ENCODE measurements at places on chromosomes 4 and X.

GRCh38 chr4:52840531-52841370 lies 21.4 kb upstream of the RASL11B start:
- DNase-seq = no peak

- DNase-seq = no peak
Measured at GRCh38 chr4:39893693-39894072, 84.0 kb downstream of the PDS5A start.

GRCh38 chrX:19613645-19614323 lies 98.5 kb upstream of the MAP3K15 start:
- DNase-seq = no peak

DNA sequence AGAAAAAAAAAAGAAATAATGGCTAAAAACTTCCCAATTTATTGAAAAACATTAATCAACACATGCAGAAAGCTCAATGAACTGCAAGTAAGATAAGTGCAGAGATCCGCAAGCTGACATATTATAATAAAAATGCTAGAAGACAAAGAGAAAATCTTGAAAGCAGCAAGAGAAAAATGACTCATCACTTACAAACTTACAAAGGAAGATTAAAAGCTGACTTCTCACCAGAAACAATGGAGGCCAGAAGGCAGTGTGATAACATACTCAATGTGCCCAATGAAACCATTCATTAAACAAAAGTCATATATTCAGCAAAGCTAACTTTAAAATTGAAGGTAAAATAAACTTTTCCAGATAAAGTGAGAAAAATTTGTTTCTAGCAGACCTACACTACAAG lies 7.3 kb upstream of the BRWD3 start:
- DNase-seq = no peak

DNA sequence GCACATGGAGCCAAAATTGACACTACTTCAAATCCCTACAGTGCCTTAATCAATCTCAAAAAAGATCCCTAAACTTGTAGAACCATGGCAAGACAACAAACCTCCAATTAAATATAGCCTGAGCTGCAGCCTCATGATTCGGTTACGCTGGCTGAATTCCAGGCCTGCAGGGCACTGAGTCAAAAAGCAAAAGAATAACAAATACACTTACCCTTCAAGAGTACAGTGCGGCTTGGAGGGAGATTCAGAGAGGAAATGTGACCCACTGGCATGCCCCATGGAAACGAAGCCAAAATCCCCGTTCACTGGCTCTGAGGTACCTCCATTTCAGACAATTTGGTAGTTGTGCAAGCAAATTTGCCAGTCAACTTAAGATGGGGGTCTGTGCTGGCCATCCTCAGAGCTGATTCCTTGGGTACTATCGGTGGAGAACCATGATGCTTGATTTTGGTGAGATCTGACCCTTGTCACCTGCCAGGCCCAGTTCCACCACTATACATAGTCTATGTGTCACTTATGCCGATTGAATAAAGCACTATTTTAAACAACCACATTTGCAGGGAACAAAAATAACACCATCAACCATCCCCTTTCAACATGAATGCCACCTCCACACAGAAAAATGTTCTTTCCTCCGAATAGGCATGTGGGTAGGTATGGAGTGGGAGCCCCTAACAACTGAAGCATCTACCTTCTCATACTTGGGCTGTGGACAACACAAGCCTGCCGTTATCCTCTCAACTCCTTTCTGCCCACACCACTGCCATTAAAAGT lies 2.1 kb downstream of the C4orf54 start:
- DNase-seq = no peak

- no peak for DNase-seq
Measured at GRCh38 chr4:186592966-186593586, 37.7 kb upstream of the MTNR1A start.

- no peak for DNase-seq
Measured at GRCh38 chr4:71691416-71692073, 92.3 kb downstream of the GC start.

GRCh38 chr4:82585690-82586435 lies 24.1 kb upstream of the TMEM150C start:
- DNase-seq = no peak

- no peak for DNase-seq
Measured at GRCh38 chr4:101801958-101802357, 11.4 kb downstream of the BANK1 start.
